Prostate gland (tissue), 2 donors: ENCODE measurements at places on chromosomes 2 and 18. TPM values are rescaled to one million over a fixed set of nuclear protein-coding genes. Genes with fewer than 3 reads are reported as not detected.

Gene STAT4
- 8.8 TPM for total RNA-seq

Gene CD28
- 0.51 TPM for total RNA-seq

Gene IL1A
- total RNA-seq: not detected

Gene MROH2A
- 2.3 TPM for total RNA-seq

Gene LRATD1
- total RNA-seq: 129 TPM

Gene CD207
- 0.23 TPM for total RNA-seq

Gene EHBP1
- total RNA-seq: 30.3 TPM

Gene SFTPB
- total RNA-seq: not detected

Gene PTPN2
- 34.0 TPM for total RNA-seq

Gene ID2
- 172 TPM for total RNA-seq

Gene RNF152
- total RNA-seq: 15.5 TPM

Gene HTR2B
- total RNA-seq: not detected

GRCh38 chr2:104733226-104733943 is 120.5 kb upstream of the POU3F3 start:
- no peaks in the 10 kb centered on the region for H3K4me1 ChIP-seq
- no peak overlapping the region for H3K27ac ChIP-seq
- DNase-seq: no peak
- no peaks in the 10 kb centered on the region for H3K36me3 ChIP-seq
- no peak overlapping the region for H3K4me3 ChIP-seq
- H3K27me3 ChIP-seq: no peaks in the 10 kb centered on the region

DNA sequence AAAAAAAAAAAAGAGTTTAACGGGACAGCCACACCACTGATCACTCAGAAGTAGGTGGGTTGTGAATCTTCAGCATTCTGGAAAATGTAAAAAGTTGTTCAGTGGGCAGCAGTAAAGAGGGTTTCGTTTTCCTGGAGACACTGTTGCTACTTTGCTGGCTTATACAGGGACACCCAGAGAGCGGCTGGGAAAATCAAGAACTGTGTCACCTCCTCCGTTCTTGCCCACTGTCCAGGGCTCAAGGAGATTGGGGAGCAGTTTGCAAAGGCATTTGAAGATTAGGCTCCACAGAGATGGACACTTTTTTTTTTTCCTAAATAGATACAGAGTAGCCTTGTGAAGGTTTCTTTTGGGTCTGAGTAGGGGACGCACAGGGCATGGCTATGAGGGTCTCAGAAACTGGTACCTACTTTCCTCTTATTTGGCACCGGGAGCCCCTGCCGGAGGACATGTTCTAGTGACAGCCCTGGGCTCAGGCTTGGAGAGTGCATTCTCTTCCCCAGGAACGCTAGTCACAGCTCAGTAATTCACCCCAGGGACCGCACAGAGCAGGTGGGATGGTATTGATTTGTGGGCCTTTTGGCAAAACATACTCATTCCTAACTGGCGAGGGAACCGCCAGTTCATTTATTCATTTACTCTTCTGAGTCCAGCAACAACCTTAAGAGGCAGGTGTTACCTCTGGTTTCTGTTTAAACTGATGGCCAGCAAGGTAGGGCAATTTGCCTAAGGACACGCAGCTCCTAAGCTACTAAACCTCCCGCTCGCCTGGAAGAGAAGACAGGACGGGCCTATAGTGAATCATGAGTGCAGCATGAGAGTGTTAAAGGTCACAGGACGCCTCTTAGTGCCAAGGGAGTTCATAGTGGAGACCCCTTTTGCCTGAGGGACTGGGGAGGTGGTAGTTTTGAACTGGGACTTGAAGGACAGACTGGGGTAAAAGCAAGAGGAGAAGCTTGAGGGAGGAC is 53.1 kb downstream of the HPCAL1 start:
- no peak overlapping the region for H3K27ac ChIP-seq
- no peaks in the 10 kb centered on the region for H3K4me1 ChIP-seq
- no peaks in the 10 kb centered on the region for H3K36me3 ChIP-seq
- no peak for DNase-seq
- H3K4me3 ChIP-seq: no peak overlapping the region
- no peaks in the 10 kb centered on the region for H3K27me3 ChIP-seq

- H3K4me3 ChIP-seq: no peak overlapping the region
- H3K4me1 ChIP-seq: no peaks in the 10 kb centered on the region
- H3K36me3 ChIP-seq: no peaks in the 10 kb centered on the region
- no peak for DNase-seq
- no peak overlapping the region for H3K27ac ChIP-seq
- H3K27me3 ChIP-seq: no peaks in the 10 kb centered on the region
These were observed 71.6 kb downstream of the TDRD15 start for GRCh38 chr2:21195326-21195725.

DNA sequence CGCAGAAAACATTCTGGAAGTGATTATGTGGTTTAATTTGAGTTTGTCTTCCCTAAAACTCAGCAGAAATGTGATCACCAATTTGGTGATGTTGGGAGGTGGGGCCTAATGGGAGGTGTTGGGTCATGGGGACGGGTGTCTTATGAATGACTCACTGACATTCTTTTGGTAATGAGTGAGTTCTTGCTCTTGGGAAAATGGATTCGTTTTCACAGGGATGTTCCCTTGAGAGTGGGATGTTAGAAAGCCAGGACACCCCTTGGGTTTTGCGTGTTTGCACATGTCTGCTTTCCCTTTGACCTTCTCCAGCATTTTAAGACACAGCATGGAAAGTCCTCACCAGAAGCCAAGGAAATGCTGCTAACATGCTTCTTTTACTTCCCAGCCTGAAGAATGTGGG is 321.5 kb upstream of the NT5C1B start:
- H3K27me3 ChIP-seq: no peaks in the 10 kb centered on the region
- DNase-seq: no peak
- H3K4me1 ChIP-seq: no peaks in the 10 kb centered on the region
- no peak overlapping the region for H3K27ac ChIP-seq

- H3K36me3 ChIP-seq: no peaks in the 10 kb centered on the region
- no peak overlapping the region for H3K27ac ChIP-seq
- no peaks in the 10 kb centered on the region for H3K27me3 ChIP-seq
- DNase-seq: no peak
- H3K4me1 ChIP-seq: no peaks in the 10 kb centered on the region
These were observed 120.8 kb downstream of the ESCO1 start for GRCh38 chr18:21479721-21480120.

GRCh38 chr2:154402213-154402612 is 296.3 kb upstream of the KCNJ3 start:
- no peak for DNase-seq
- H3K4me3 ChIP-seq: no peak overlapping the region
- no peaks in the 10 kb centered on the region for H3K4me1 ChIP-seq
- H3K36me3 ChIP-seq: no peaks in the 10 kb centered on the region
- H3K27me3 ChIP-seq: no peaks in the 10 kb centered on the region

GRCh38 chr2:121288454-121289231 is 3.6 kb upstream of the TFCP2L1 start:
- no peak overlapping the region for H3K4me3 ChIP-seq
- no peaks in the 10 kb centered on the region for H3K27me3 ChIP-seq
- H3K27ac ChIP-seq: no peak overlapping the region
- H3K4me1 ChIP-seq: no peaks in the 10 kb centered on the region

DNA sequence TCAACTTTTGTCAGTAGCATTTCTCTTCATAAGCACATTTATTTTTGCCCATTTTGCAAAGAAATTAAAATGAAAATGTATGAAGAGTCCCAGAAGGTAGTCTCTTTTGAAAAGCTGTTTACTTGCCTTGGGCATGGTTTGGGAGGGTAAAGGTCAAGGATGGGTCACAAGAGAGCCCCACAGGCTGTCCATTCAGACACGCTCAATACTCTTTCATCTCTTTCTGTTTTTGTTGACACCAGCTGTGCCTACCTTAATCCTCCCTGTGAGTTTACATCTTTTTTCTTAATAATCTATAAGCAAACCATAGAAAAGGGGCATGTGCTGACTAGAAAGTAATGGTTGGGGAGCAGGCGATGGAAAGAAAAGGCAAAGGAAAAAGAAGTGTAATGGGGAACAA is 49.6 kb upstream of the KLF7 start:
- no peaks in the 10 kb centered on the region for H3K4me1 ChIP-seq
- no peaks in the 10 kb centered on the region for H3K27me3 ChIP-seq
- no peak overlapping the region for H3K27ac ChIP-seq

DNA sequence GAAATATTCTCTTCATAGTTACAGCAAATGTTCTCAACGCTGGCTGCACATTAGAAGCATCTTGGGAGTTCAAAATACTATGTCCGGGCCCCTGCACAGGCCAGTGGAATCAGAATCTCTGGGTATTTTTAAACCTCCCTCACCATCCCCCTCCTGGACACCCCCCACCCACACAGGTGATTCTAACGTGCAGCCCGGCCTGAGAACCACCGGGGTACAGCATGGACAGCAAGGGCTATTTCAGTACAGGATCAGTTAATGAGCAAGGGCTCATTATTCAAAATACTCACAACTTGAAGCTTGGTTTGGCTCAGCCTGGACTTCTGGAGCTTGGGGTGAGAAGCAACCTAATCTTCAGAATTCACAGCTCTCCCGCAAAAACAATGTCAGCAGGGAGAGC is 31.4 kb downstream of the INO80C start:
- no peak overlapping the region for H3K4me3 ChIP-seq
- no peak for DNase-seq
- H3K36me3 ChIP-seq: no peaks in the 10 kb centered on the region
- H3K27me3 ChIP-seq: no peaks in the 10 kb centered on the region

- H3K4me3 ChIP-seq: no peak overlapping the region
- H3K27ac ChIP-seq: peak overlapping the region; percentile 48
- no peak for DNase-seq
- no peaks in the 10 kb centered on the region for H3K27me3 ChIP-seq
- H3K36me3 ChIP-seq: no peaks in the 10 kb centered on the region
These were observed 8.2 kb upstream of the SNED1 start for GRCh38 chr2:240990266-240990529.

DNA sequence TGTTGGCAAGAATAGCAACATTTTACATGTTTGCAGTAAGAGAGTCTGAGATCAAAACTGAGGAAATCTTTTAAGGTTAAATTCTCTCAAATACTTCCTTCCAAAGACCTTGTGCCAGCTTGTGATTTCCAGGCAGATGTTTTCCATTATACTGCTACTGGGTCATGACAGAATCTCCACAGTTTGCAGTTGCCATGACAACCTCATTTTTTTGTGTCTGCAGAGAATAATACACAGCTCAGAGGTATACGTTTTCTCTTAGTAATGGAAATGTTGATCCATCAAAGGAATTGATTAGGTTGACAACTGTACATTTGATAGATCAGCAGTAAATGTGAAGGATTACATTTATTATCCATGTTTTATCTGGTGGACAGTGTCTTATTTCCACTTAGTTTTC is 29.1 kb upstream of the CSRNP3 start:
- DNase-seq: no peak
- H3K27ac ChIP-seq: no peak overlapping the region
- H3K36me3 ChIP-seq: no peaks in the 10 kb centered on the region

DNA sequence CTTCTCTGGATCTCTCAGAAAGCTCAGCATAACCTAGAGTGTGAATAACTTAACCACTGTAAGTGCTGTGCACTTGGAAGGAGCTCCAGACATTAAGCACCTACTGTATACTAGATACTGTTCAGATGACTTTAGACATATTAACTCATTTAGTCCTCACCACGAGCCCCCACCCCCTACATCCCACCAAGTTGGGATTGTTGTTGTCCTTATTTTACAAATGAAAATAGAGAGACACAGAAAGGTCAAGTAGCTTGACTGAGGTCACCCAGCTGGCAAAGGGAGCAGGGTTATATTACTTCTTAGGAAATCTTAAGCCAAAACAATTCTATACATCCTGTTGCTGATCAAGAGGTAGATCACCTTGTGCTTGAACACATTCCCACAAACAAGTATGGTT is 234.2 kb upstream of the SMAD2 start:
- peaks cover 5% of the 10 kb centered on the region for H3K4me1 ChIP-seq
- DNase-seq: no peak
- no peaks in the 10 kb centered on the region for H3K36me3 ChIP-seq
- no peak overlapping the region for H3K4me3 ChIP-seq

DNA sequence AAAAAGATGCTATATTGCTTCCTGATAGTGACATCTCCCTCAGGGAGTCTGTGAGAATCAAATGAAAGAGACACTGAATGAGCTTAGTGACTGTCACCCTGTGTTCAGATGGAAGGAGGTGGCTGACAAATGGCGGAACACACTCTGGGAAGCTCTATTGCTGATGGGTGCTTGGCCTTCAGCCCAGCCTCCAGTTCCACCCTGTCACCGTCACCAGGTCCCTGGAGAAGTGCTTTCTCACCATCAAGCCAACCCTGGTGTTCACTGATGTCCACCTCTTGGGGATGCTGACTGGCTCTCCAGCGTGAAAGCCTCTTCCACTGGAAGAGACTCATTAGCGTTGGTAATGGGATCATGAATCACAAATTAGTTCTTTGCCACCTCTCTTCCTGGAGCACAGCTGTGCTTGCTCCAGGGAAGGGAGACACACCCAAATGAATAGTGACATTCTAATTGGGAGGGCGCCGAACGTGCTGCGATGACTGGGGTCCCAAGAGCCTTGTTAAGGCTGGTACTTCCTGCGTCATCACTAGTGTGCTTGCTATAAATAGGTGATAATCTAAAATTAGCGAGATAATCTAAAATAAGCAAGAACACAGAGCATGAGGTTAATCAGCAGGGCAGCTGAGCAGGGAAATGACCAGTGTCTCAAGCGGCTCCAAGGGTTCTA is 154.0 kb downstream of the CLIP4 start:
- H3K27me3 ChIP-seq: no peaks in the 10 kb centered on the region
- H3K27ac ChIP-seq: no peak overlapping the region
- H3K4me3 ChIP-seq: no peak overlapping the region
- no peaks in the 10 kb centered on the region for H3K4me1 ChIP-seq

- no peak overlapping the region for H3K27ac ChIP-seq
- H3K4me1 ChIP-seq: no peaks in the 10 kb centered on the region
- no peaks in the 10 kb centered on the region for H3K27me3 ChIP-seq
- no peaks in the 10 kb centered on the region for H3K36me3 ChIP-seq
These were observed 16.9 kb upstream of the ZNF804A start for GRCh38 chr2:184581391-184581790.

GRCh38 chr2:102081606-102082005 is 60.9 kb upstream of the IL1R1 start:
- H3K27ac ChIP-seq: no peak overlapping the region
- no peaks in the 10 kb centered on the region for H3K36me3 ChIP-seq
- H3K4me1 ChIP-seq: no peaks in the 10 kb centered on the region
- H3K27me3 ChIP-seq: no peaks in the 10 kb centered on the region
- no peak for DNase-seq

DNA sequence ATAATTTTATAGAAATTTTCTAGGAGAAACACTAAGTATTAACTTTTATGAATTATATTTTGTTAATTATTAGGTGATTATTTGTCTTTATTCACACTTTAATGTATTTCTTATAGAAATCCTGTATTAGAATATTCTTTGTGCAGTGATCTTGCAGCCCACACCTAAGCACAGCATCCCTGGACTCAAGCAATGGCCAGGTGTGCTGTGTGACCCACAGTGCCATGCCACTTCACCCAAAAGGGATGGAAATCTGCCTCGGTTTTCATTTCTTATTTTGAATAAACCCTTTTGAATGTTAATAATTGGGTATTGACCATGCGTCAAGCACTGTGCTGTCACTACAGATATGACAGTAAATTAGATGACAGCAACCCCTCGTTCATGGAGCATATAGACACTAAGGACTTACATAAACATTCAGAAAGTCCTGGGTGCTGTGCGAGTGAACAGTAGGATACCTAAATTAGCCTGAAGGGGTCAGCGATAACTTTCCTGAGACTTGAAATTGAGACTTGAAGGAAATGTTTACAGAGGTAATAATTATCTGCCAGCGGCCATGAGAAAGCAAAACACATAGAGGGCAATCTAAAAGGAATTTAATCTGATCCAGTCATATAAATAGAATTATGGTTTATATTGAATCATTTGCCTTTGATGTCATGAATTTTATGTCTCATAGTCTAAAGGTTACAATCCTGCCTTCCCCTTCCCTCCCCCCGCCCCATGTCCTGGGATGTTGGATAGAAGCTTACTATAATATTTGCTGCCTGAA is 52.7 kb upstream of the CALCRL start:
- no peaks in the 10 kb centered on the region for H3K36me3 ChIP-seq
- no peaks in the 10 kb centered on the region for H3K27me3 ChIP-seq
- H3K4me3 ChIP-seq: no peak overlapping the region
- H3K27ac ChIP-seq: no peak overlapping the region
- DNase-seq: no peak
